Activated T-helper 1 cell treated with anti-CD3 and anti-CD28 coated beads, Interleukin-2, amount 50 U/mL, for 16 hours (primary cell): ENCODE measurements at places on chromosomes 2 and 18.

- DNase-seq, result no peak
Measured at GRCh38 chr2:185643434-185643833, 95.2 kb upstream of the FSIP2 start.

GRCh38 chr18:57122936-57123510, 23.9 kb upstream of the BOD1L2 start:
- DNase-seq, result no peak

- DNase-seq, result no peak
Measured at GRCh38 chr2:15844211-15844801, 96.0 kb upstream of the MYCN start.

GRCh38 chr18:11105463-11105862, 43.9 kb downstream of the PIEZO2 start:
- DNase-seq, result no peak

DNA sequence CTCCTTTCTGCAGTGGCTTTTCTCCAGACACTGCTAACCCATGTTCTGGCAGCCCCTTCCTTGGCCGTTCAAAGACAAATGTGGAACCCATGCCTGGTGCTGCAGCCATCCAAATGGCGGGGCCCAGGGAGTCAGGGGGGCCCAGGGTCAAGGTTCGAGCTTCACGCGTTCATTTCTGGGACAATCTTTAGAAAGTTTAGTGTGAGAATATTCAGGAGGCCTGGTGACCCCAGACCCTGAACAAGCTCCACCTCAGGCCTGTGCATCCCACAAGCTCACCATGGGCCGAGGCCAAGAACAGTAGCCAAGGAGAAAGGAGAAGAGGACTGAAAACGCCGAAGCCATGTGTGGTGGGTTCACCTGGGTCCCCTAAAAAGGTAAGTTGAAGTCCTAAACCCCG, 54.4 kb downstream of the ANKMY1 start:
- DNase-seq, result no peak

GRCh38 chr2:207233731-207234130, 68.0 kb upstream of the KLF7 start:
- DNase-seq, result no peak

DNA sequence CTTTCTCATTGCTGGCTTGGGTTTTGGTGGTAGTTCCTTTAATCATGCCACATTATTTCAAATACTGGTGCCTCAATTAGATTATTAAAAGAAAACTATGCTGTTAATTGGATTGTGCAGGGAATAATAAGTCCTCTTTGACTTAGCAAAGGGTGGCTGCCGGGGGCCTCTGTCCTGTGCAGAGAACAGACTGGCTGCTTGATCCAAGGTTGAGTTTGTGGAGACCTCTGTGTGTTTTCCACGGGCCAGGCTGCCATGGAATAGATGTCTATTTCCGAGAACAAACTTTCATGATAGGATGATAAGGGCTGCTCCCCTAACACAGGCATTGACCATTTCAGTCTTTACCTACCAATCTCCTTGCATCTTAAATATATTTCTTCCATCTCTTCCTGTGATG, 30.4 kb upstream of the OTOS start:
- DNase-seq, result no peak

- DNase-seq, result no peak
Measured at GRCh38 chr2:98282109-98282508, 64.1 kb upstream of the CNGA3 start.

- DNase-seq, result no peak
Measured at GRCh38 chr18:35577045-35577848, 4.3 kb upstream of the GALNT1 start.

- no peak for DNase-seq
Measured at GRCh38 chr18:7349181-7349837, 118.4 kb downstream of the LRRC30 start.

DNA sequence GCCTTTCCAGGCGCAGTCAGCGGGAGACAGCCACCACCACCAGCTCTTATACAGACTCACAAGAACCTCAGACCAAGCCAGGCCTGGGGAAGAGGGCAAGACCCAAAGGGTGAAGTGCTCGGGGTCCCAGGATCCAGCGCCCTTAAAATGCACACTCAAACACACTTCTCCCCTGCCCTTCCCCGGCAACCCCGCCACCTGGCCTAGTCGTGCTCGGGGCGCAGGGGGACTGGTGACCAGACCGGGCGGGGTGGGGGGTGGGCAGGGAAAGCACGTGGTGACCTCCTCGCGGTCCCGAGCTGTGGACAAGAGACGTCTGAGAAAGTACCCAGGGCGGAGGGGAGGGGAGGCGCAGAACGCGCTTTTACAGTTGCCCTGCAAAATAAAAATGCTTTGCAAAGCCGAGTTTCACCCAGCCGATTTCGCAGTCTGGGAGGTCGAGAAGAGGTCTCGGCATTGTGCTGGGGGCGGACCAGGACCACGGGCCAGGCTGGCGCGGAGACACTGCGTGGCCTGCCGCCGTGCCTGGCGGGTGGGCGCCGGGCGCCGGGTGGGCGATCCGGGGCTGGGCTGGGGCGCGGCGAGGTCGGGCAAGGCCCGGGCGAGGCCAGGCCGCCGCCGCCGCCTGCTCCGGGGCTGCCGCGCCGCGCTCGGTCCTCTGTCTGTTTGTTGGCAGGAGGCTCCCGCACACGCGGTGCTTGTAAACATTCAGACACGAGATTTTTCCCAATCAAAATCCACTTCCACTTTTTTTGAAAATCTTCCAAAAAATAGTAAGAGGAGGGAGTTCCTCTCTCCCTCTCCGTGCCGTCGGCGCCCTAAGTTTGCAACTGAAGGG, 2.0 kb downstream of the BCL11A start:
- DNase-seq, result no peak

DNA sequence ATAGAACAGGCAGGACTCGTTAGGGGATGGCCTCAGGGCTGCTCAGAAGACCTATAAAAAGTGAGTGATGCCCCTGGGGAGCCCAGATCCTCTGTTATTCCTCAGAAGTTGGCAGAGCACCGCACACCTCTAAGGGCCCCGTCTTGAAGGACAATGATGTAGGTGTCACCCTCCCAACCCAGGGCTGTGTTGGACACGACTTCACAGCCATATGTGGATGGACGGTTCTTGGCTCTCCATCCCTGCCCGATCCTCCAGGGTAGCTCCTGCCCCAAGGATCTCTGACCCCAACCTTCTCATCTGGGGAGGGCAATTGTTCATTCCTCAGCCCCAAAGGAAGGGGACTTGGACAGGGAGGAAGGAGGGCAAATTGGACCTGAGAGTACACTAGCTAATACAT, 246.1 kb downstream of the DYSF start:
- DNase-seq, result no peak
